ENCODE measurements at places on chromosomes 1 and 21.

- no peak for DNase-seq
Measured at GRCh38 chr1:66523562-66523961, 10.4 kb upstream of the SGIP1 start.

DNA sequence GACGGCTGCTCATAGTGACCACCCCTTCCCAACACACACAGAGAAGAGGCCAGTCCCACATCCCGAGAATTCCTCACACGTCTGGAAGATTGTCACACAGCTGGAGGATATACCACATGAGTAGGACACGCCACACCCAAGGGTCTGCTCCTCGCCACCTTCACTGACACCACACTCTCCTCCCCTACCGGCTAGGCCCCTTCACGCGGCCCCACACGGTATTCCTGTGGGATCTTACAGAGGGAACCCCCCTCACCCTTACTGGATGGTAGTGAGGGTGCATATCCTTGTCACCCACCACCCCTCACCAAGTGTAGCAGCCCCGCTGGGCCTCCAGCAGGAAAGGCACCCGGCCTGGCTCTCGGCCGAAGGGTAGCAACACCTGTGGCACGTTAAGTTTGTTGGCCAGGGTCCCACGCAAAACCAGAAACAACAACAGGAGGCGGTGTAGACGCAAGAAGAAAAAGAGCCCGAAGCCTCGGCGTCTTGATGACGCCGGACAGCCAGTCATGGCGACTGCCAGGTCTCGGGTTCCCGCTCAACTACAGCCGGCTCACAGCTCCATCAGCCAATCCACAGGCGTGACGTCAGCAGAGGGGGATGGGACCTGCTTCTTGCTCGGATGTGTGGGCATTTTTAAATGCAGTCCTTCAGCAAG, at the start of gene NUP210L:
NUP210L (minus strand) TSS at position 540 of the 658 bp plus-strand sequence.
- DNase-seq: no peak

- DNase-seq: no peak
Measured at GRCh38 chr1:230784163-230784562, 37.0 kb downstream of the CAPN9 start.

DNA sequence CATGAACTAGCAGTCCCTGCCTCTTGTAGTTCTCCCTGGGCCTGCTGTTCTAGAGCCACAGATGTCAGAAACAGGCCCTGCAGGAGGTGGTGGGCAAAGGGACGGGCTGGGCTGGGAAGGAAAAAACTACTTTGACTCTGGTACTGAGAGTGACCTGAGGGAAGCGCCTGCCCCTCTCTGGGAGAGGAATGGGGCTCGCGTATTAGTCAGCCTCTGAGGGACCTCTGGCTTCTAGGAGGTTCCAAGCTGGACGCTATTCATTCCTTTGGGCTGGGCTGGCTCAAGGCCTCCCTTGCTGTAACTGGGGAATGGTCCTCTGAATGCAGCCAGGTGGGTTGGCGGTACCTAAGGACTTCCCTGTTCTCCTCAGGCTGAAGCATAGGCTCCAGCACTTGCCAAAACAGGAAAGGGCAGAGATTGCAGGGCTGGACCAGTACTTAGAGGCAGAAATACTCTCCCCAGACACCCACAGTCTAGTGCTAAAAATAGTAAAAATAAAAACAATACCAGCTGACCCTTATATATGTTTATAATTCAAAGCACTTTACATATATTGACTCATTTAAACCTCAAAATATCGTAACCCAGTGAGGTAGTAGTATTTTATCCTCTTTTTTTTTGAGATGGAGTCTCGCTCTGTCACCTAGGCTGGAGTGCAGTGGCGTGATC, 7.1 kb downstream of the POMGNT1 start:
- no peak for DNase-seq

DNA sequence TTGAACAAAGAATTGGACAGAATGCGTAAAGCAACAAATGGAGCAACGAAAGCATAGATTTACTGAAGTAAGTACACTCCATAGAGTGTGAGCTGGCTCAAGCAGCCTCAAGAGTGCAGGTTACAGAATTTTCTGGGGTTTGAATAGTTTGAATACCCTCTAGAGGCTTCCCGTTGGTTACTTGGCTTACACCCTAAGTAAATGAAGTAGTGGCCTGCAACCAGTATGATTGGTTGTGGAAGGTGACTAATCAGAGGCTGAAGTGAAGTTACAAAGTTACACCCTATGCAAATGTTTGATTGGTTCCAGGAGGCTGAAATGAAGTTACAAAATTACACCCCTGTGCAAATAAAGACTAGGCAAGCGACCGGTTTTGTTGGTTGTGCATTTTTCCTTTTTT, 10.9 kb downstream of the TCEANC2 start:
- no peak for DNase-seq

- no peak for DNase-seq
Measured at GRCh38 chr1:100736324-100736723, 16.8 kb downstream of the VCAM1 start.

Measured in GM04503 (cell line).